Spleen (tissue), 13 donors: ENCODE measurements at places on chromosomes 11 and 22. TPM values are rescaled to one million over a fixed set of nuclear protein-coding genes. Genes with fewer than 3 reads are reported as not detected.

Gene CCS
- 35.7 TPM for total RNA-seq

Gene GVQW3
- total RNA-seq = 4.5 TPM

Gene LDLRAD3
- total RNA-seq = 9.2 TPM

GRCh38 chr11:12218909-12219308, 108.5 kb downstream of the MICAL2 start:
- DNase-seq = no peak

GRCh38 chr11:33721426-33721825, 14.8 kb downstream of the CD59 start:
- DNase-seq = no peak
